Cerebellum (tissue), 4 donors: ENCODE measurements at places on chromosomes 2 and 18. TPM values are rescaled to one million over a fixed set of nuclear protein-coding genes. Genes with fewer than 3 reads are reported as not detected.

ANO7 gene
- 0.54 TPM for total RNA-seq

GALR1 gene
- total RNA-seq, result 1.4 TPM

C2orf72 gene
- total RNA-seq, result 16.1 TPM

ADAM23 gene
- total RNA-seq, result 29.3 TPM

MAB21L4 gene
- not detected for total RNA-seq

SERPINB2 gene
- total RNA-seq, result not detected

MAL gene
- total RNA-seq, result not detected

EGR4 gene
- total RNA-seq, result 0.09 TPM
